Stimulated activated CD8-positive, alpha-beta memory T cell treated with anti-CD3 and anti-CD28 coated beads, Interleukin-2, amount 100 ng/mL, for 48 hours (primary cell): ENCODE measurements at places on chromosomes 3 and 15.

DNA sequence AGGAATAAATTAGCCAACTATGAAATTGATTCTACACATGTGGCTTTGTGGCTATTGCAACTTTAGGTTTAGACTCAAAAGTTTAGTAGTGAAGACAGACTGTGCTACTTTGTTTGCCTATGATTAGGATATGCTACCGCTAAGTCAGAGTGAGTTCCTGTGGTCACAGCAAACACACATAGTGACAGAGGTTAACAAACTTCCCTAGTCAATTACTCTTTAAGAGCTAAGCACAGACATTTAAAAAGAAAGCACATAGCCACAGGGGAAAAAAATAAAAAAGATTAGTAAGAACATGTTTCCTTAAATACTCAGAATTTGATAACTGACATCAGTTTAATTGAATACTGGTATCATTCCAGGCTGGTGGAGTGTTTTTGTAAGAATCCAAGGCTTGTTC is 207.1 kb downstream of the GBE1 start:
- DNase-seq = no peak

- no peak for DNase-seq
Measured at GRCh38 chr15:51168700-51169099, 74.0 kb upstream of the TNFAIP8L3 start.

GRCh38 chr15:23866832-23867231 is 179.7 kb upstream of the NDN start:
- DNase-seq = no peak

GRCh38 chr15:40087991-40088928 is 20.4 kb downstream of the BMF start:
- DNase-seq = no peak

GRCh38 chr3:53159156-53160060 is 1.6 kb upstream of the PRKCD start:
- no peak for DNase-seq

DNA sequence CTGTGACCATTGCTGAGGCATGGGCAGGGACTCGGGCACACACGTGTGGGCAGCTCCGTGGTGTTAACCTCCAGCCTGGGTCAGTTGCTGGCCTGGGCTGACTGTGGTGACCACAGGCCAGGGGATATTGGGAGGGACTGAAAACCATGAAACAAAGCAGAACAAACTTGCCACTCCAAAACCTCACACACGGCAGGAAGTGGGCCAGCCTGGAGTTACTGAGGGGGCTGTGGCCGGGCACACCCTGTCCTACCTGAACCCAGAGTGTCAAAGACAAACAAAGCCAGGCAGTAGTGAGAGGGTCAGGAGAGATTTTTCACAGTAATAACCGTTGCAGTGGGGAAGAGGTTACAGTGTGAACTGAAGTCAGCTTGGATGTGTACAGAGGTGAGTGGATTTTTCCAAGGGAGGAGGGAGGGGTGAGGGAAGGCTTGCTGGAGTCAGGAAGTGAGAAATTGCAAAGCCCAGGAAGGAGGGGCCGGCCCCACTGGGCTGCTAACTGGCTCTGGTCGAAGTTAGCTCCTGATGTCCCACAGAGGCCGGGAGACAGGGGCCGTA is 40.0 kb upstream of the ATP10A start:
- no peak for DNase-seq

- DNase-seq = no peak
Measured at GRCh38 chr3:186852994-186853393, 10.5 kb downstream of the ADIPOQ start.
